ENCODE measurements at places on chromosomes 6 and 20. TPM values are rescaled to one million over a fixed set of nuclear protein-coding genes. Genes with fewer than 3 reads are reported as not detected.

The DEFB110 gene
- total RNA-seq = not detected

The GTF3C6 gene
- total RNA-seq = 43.8 TPM

The ANKRD66 gene
- not detected for total RNA-seq

The CYB5R4 gene
- 2.8 TPM for total RNA-seq

All from smooth muscle cell of bladder (primary cell).